Transverse colon (tissue), 4 donors: ENCODE measurements at places on chromosomes 5 and 9.

GRCh38 chr5:172565455-172565854 is 75.6 kb upstream of the NEURL1B start:
- DNase-seq = no peak

DNA sequence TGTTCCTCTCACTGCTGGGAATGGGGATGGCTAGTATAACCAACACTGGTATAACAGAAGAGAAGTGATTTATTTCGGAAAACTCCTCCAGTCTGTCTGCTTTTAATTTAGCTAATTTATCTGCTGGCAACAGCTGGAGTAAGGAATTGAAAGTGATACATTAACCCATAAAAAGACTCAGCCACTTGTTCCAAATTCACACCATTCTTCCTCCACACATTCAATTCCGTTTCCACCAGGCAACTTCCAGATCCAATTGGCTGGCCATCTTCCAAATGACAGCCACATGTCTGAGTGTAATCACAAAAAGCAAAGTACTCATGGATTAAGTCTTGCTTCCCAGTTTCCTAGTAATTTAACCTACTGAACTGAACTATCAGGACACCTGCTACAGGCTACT is 77.1 kb upstream of the RETREG1 start:
- DNase-seq = no peak

DNA sequence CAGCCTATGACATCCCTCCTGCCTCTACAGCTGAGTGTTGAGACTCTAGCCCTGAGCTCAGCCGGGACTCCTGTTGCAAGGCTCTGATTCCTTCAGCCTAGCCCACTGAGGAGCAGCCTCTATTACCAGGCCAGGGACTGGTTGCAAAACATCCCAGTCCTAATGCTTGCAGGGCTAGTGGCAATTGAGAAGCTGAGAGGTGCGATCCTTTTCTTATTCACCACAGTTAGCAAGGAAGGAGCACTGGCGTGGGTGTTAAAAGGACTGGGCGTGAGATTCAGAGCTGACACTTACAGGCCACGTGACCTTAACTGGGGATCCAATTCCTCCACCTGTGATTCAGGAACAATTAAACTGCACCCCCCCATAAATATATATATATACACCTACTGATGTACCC is 58.8 kb downstream of the GARNL3 start:
- DNase-seq = no peak

GRCh38 chr5:167478188-167478587 is 813.3 kb upstream of the WWC1 start:
- DNase-seq = no peak

GRCh38 chr9:98045234-98046179 is 11.0 kb upstream of the NANS start:
- no peak for DNase-seq

DNA sequence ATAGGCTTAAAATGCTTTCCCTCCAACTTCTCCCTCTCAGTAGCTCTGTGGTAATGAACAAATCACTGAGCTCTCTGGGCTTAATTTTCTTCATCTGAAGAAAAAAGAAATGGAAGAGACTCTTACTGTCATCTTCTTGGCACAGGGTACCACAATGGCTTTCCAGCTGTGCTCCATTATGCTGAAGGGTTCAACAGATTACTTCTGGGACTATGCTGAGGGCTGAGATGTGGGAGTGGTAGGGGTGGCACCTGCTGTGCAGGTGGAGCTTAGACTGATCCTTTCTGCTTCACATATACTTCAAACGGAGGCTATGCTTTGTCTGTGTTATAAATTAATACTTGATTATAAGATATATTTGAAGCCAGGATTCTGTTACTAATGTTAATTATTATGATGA is 840.2 kb upstream of the C9orf72 start:
- no peak for DNase-seq

DNA sequence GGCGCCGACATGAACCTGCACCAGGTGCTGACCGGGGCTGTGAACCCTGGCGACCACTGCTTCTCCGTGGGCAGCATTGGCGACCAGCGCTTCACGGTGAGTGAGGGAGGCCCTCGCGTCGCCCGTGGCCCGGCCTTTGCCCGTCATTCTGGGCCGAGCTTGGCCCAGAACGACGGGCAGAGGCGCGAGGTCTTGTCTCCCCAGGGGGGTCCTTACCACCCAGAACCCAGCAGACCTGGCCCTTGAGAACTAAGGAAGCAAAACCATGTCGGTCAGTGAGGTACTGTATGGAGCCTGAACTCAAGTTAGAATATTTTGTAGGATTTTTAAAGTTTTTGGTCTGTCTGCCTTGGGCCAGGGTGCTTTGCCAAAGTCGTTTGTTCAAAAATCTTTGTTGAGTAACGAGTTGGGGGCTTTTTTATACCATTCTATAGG is 691 bp downstream of the DMXL1 start:
- DNase-seq = no peak

GRCh38 chr9:2970864-2971263 is 127.0 kb upstream of the PUM3 start:
- DNase-seq = no peak

DNA sequence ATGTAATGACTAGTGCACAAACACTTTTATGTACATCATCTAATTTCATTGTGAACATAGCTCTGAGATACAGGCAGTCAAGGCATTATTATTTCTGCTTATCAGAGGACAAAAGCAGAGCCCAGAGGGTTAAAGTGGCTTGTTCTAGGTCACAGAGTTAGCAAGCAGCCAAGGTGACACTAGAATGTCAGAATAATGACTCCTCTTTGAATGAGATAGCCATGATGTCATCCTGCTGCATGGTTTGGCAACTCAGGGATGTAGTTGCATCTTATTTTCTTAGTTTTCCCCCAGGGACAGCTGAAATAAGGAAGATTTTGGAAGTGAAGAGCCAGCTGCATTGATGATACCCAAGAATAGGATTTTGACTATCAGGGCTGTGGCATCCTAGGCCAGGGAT is 54.4 kb downstream of the KCNV2 start:
- no peak for DNase-seq

DNA sequence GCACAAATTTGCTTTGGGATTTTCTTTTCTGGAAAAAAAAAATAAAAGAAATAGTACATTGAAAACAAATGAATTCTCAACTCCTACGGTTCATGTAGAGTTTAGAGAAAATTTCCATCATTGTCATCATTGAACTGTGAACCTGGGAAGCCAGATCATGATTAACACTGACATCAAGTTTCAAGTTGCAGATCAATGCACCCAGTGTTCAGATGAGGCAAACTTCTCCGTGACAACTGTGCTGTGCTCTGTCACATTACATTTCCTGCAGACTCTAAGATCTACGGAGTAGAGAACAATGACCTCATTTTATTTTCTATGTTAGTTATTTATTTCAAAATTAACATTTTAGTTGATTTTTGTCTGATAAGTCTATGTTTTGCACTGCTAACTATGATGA is 99.7 kb downstream of the MAP1B start:
- no peak for DNase-seq

DNA sequence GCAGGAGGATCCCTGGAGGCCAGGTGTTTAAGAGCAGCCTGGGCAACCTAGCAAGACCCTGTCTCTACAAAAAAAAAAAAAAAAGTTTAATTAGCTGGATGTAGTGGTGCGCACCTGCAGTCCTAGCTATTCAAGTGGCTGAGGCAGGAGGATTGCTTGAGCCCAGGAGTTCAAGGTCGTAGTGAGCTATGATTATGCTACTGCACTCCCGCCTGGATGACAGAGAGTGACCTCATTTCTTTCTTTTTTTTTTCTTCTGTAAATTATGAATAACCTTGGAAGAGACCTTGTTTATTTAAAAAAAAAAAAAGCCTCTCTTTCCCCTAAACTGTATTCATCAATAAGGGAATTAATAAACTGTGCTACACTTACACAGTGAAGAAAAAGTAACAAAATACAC is 43.6 kb upstream of the SLC30A5 start:
- no peak for DNase-seq

GRCh38 chr9:94657021-94657725 is 17.9 kb upstream of the FBP1 start:
- no peak for DNase-seq

DNA sequence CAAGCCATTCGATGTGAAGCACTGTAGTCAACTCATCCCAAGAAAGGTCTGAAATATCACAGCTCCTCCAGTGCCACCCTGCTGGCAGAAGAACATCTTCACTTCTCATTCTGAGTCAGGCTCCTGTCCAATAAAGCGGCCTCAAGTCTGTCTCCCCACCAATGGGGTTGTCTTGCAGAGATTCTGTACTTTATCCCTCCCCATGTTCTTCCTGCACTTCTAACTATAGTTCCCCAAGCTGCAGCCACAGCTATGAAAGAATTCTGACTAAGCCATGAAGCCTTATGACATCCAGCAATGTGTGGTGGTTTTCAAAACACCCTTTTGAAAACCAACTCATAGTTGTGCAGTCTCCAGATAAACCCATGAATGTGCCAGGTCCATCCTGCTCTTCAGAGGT is 6.8 kb downstream of the MACROH2A1 start:
- no peak for DNase-seq

- DNase-seq = no peak
Observed at GRCh38 chr5:78691084-78691960, 42.8 kb upstream of the LHFPL2 start.
